ENCODE measurements at places on chromosomes 4 and X. TPM values are rescaled to one million over a fixed set of nuclear protein-coding genes. Genes with fewer than 3 reads are reported as not detected.

The POLN gene
- total RNA-seq = 1.8 TPM

The FGFBP1 gene
- total RNA-seq = not detected

The RNF150 gene
- total RNA-seq = 10.5 TPM

The VCX gene
- total RNA-seq = not detected

The NOX1 gene
- total RNA-seq = not detected

The PF4V1 gene
- not detected for total RNA-seq

The UNC5C gene
- not detected for total RNA-seq

The LDB2 gene
- 79.7 TPM for total RNA-seq

GRCh38 chr4:148120216-148120615 is 322.0 kb downstream of the NR3C2 start:
- no peak overlapping the region for H3K4me3 ChIP-seq
- no peak overlapping the region for H3K27ac ChIP-seq
- DNase-seq = peak; percentile 6
- no peaks in the 10 kb centered on the region for H3K27me3 ChIP-seq
- no peaks in the 10 kb centered on the region for H3K4me1 ChIP-seq

GRCh38 chr4:27081675-27082586 is 221.3 kb downstream of the STIM2 start:
- H3K4me3 ChIP-seq = no peak overlapping the region
- DNase-seq = no peak
- peaks cover 36% of the 10 kb centered on the region for H3K27me3 ChIP-seq
- no peak overlapping the region for H3K27ac ChIP-seq

DNA sequence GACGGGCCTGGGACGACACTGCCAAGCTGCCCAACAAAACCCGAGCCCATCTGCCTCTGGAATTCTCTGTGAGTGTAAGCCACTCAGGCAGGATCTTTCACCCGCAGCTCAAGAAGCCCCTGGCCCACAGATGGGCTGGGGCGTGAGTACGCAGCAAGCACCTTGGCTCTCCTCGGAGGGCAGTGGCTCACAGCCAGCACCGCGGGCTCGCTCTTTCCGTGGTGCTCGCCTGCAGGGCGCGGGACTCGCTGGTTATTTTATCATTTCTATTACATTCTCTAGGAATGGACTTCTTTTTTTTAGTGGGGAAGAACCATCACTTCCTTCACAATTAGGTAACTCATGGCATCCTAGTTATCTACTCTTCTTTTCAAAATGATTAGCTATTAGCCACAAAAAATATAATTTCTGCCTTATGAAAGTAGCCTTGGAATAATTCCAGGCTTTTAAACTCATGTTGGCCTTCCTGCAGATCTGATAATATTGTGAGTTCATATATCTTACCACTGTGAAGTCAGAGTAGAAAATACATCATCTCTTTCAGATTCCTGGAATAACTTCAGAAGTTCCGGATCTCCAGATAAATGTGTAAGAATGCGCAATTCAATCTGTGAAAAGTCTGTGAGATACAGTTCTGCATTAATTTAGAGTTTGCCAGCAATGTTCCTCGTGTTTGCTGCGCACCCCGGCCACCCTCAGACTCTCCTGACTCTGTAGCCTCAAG is 68.6 kb downstream of the NAT8L start:
- H3K27me3 ChIP-seq = no peaks in the 10 kb centered on the region
- H3K36me3 ChIP-seq = no peaks in the 10 kb centered on the region
- no peak overlapping the region for H3K4me3 ChIP-seq
- DNase-seq = no peak
- no peak overlapping the region for H3K27ac ChIP-seq

DNA sequence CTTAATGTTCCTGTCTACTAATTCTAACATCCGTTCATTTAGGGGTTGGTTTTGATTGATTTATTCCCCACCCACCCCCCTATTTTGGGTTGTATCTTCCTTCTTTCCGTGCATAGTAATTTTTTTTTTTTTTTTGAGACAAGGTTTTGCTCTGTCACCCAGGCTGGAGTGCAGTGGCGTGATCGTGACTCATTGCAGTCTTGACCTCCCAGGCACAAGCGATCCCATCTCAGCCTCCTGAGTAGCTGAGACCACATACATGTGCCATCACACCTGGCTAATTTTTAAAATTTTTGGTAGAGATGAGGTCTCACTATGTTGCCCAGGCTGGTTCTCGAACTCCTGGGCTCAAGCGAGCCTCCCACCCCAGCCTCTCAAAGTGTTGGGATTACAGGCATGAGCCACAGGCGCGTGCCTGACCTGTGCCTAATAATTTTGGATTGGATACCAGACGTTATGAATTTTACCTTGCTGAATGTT is 79.9 kb downstream of the ZFX start:
- no peak overlapping the region for H3K4me3 ChIP-seq
- peaks cover 6% of the 10 kb centered on the region for H3K4me1 ChIP-seq
- no peaks in the 10 kb centered on the region for H3K36me3 ChIP-seq
- DNase-seq = no peak
- no peaks in the 10 kb centered on the region for H3K27me3 ChIP-seq

DNA sequence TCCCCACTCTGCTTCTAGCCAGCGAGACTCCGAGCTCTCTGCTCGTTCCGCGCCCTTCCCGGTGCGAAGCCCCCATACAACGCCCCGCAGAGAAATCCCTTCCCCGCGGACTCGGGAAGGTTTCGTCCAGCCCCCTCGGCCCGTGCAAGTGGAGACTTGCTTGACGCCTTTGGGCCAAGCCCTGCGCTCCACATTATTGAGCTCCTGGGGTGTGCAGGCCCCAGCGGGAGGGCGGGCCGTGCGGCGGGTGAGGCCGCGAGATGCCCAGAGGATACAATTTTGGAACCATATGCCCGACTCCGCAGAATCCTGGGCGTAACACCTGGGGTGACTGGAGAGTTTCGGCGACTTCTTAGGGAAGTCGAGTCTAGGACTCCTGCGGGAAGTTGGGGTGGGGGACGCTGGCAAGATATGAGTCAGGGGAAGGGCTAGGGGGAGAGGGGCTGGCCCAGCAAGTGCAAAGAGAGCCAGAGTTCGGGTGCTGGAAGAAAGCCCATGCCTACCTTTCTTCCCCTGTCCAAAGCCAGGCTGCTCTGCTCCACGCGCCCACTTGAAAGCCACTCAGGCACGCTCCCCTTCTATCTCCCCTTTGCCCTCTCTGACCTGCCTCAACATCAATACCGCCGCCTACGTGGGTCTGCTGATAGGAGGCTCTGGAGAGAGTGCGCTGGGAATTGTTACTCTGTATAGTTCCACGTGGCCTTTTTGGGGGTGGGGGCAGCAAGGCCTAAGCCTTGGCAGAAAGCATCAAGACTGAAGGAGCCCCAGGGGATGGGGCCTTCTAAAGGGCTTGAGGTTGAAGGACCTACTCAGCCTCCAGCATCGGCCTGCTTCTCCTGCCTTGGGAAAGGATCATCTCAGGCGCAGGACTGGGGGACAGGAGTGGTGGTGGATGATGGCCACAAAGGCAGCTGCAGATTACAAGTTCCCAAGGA is 1.2 kb upstream of the ELF4 start:
- H3K4me3 ChIP-seq = peak overlapping the region; percentile 68
- H3K4me1 ChIP-seq = peaks cover 9% of the 10 kb centered on the region
- no peaks in the 10 kb centered on the region for H3K36me3 ChIP-seq
- DNase-seq = peak; percentile 51
- peak overlapping the region; percentile 78 for H3K27ac ChIP-seq

DNA sequence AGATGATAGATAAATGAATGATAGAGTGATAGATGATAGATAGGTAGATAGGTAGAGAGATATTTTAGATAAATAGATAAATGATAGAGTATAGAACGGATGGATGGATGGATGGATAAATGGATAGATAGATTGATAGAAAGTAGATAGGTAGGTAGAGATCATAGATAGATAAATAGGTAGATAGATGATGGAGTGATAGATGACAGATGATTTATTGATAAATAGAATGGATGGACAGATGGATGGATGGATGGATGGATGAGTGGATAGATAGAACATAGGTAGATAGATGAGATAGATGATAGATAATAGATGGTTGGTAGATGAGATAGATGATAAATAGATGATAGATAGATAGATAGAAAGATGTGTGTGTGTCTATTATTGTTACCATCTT is 49.5 kb downstream of the ARSD start:
- no peak for DNase-seq
- H3K36me3 ChIP-seq = no peaks in the 10 kb centered on the region
- no peak overlapping the region for H3K4me3 ChIP-seq
- H3K27ac ChIP-seq = no peak overlapping the region

DNA sequence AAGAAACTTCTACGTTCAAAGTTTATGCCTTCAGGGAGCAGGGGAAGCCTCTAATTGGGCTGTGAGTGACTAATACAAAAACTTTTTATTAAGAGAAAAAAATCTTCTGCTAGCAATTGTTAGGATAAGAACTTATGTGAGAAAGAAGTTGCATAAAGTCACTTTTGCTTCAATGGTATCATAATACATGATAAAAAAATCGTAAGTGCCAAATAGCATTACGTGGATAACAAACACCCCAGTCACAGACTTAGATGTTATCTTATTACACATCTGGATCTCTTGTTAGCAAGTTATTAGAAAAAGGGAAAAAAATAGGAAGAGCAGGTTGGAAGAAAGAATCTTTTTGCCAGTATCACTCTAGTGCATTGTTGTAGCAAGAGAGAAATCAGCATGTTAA is 4.2 kb upstream of the NDST4 start:
- no peaks in the 10 kb centered on the region for H3K36me3 ChIP-seq
- H3K27me3 ChIP-seq = no peaks in the 10 kb centered on the region
- no peak overlapping the region for H3K4me3 ChIP-seq
- no peak overlapping the region for H3K27ac ChIP-seq
- peak; percentile 7 for DNase-seq

- H3K4me1 ChIP-seq = no peaks in the 10 kb centered on the region
- H3K27me3 ChIP-seq = no peaks in the 10 kb centered on the region
- H3K36me3 ChIP-seq = peaks cover 13% of the 10 kb centered on the region
- H3K4me3 ChIP-seq = no peak overlapping the region
Measured at GRCh38 chr4:142158980-142159379, 522.6 kb downstream of the IL15 start.

Measured in GM23248 (cell line).